ENCODE measurements at places on chromosomes 3 and 15. TPM values are rescaled to one million over a fixed set of nuclear protein-coding genes. Genes with fewer than 3 reads are reported as not detected.

Gene FBXO40
- not detected for total RNA-seq

DNA sequence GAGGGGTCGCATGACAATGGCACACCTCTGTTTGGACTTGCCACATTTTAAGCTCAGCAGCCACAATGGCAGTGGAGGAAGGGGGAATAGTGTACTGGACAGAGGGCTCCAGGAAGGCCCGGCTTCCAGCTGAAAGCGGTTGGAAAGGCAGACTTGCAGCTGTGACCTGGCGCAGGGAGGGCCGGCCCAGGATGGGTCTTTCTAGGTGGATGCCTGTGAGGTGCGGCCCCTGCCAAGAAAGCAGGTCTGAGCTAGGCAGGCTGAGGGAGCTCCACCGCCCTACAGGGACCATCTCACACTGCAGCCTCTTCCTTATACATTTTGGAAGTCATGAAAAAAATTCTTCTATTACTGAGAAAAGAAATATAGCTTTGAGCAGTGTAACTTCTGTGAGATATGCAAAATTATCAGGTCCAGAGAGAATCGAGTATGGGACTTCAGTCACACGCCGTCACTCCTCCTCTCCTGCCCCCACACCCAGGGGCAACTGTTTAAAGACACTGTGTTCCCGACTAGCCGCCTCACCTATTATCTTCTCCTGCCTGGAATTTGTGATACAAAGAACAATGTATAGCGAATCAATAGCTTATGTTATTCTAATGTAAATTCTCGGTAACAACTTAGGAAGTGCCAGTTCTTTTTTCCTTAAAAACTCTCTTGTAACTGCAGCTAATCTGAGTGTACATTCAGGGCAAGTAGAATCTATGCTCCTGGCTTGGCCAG lies 331.0 kb downstream of the OCA2 start:
- no peak for DNase-seq

Gene EXD1
- total RNA-seq, result not detected

DNA sequence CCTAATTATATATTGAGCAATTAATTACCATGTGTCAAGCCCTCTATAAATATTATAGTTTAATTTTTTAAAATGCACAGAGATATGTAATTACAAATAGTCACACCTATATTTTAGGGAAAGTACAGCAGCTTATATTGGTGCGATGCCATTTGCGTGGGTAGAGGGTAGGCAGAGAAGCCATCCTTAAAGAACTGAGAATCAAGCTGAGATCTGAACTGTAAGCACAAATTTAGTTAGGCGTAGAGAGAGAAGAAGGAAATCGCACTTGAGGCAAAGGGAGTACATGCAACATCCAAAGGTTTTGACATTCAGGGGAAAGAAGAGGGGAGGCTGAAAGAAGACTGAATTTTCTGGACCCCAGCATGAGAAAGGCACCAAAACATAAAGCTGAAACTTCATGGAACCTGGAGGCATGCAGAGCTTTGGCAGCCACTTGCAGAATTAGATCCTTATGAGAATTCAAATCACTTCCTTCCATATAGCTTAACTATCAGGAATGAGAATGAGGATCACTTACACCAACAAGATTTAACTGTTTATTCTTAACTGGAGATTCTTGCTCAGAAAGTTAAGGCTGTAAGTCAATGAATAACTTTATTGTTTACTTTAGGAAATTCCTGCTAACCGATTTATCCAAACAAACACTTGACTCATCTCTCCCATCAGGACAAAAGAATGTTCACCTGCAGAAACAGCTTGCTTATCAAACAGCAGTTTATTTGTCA lies 114.3 kb downstream of the TGFBR2 start:
- no peak for DNase-seq

DNA sequence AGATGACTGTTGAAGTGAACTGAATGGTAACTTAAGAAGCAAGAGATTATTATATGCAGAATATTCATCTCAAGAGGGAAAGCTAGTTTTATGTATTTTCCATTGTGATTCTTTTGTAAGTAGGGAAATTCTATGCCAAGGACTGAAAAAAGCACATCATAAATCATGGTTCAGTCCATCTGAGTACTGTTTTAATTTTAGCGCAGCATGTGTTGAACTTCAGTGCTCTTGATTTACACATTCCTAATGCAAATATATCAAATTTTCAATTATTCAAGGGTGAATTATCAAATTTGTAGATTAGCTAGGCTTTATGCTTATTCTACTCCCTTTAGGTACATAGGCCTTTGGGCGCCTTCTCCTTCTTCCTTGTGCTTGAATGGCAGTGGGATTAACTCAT lies 50.3 kb upstream of the TCF12 start:
- no peak for DNase-seq

DNA sequence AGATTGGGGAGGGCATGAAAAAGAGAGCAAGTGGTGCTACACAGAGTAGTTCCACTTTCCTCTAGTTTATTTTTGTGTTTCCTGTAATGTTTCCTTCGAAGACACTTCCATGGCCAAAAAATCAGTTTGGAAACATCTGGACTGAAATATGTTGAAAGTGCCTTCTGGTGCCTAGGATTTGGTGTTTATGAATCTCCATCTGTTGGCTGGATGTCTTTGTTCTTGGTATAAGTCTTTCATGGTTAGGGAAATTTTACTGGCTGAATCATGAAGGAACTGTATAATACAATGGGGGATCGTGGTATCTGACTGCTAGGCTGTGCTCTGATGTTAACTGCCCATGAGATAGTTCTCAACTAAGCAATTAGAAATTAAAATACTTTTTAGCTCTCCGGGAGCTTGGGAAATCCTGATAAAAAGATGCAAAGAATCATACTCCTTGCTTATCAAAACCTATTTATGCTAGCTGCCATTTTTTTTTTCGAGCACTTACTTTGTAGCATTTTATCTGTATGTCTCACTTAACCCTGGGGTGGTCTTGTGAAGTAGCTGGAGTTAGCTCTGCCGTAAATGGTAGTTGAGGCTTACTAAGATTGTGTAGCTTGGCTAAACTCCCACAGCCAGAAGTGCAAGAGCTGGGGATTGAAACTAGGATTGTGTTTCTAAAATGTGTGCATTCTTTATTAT lies 21.9 kb downstream of the AKAP13 start:
- no peak for DNase-seq
